ENCODE measurements at places on chromosomes 11 and 22.
A peak's percentile ranks its signal among the peaks of the same experiment; 100 is the strongest.

- peaks cover 63% of the 10 kb centered on the region for H3K4me1 ChIP-seq
- DNase-seq: no peak
- peak overlapping the region; percentile 89 for H3K27ac ChIP-seq
- H3K27me3 ChIP-seq: peaks cover 54% of the 10 kb centered on the region
- no peaks in the 10 kb centered on the region for H3K36me3 ChIP-seq
Observed at GRCh38 chr11:117827521-117828511, 3.3 kb upstream of the FXYD2 start.

GRCh38 chr11:19313140-19313539 lies 72.4 kb upstream of the E2F8 start:
- no peak overlapping the region for H3K27ac ChIP-seq
- no peaks in the 10 kb centered on the region for H3K4me1 ChIP-seq
- peaks cover 22% of the 10 kb centered on the region for H3K27me3 ChIP-seq

GRCh38 chr11:123481640-123482039 lies 51.6 kb downstream of the GRAMD1B start:
- H3K27ac ChIP-seq: no peak overlapping the region
- no peaks in the 10 kb centered on the region for H3K27me3 ChIP-seq
- H3K4me3 ChIP-seq: no peak overlapping the region
- peaks cover 3% of the 10 kb centered on the region for H3K4me1 ChIP-seq
- H3K36me3 ChIP-seq: no peaks in the 10 kb centered on the region
- DNase-seq: no peak

DNA sequence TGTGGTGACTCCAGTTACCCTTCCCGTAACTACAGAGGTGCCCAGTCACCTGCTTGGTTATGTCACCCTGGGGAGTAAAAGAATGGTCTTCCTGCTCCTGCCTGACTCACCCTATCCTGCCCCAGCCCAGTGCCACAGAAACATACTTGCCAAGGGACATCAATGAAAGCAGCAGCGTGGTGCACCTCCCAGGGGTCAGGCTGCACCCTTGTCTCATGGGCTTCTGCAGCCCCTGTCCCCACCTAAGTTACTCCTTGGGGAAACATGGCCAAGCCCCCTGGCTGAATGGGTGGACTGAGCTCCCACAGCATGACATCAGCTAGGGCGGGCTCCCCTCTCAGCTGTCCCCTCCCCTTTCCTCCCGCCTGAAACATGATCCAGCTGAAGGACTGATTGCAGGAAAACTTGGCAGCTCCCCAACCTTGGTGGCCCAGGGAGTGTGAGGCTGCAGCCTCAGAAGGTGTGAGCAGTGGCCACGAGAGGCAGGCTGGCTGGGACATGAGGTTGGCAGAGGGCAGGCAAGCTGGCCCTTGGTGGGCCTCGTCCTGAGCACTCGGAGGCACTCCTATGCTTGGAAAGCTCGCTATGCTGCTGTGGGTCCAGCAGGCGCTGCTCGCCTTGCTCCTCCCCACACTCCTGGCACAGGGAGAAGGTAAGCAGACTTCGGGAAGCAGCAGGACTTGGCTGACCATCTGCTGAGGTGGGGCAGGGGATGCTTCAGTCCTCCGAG lies at the start of gene HTR3A:
TSS of gene HTR3A (plus strand) at position 368 of the 730 bp plus-strand sequence. CDS start at position 586, 218 bp downstream.
- peaks cover 6% of the 10 kb centered on the region for H3K4me1 ChIP-seq
- H3K4me3 ChIP-seq: no peak within 1 kb of the TSS
- peak; percentile 24 for DNase-seq
- peaks cover 58% of the 10 kb centered on the region for H3K27me3 ChIP-seq
- H3K27ac ChIP-seq: no peak within 1 kb of the TSS

GRCh38 chr22:49381595-49382450 lies 445.9 kb downstream of the BRD1 start:
- H3K4me3 ChIP-seq: no peak overlapping the region
- H3K4me1 ChIP-seq: no peaks in the 10 kb centered on the region
- no peak for DNase-seq
- H3K27ac ChIP-seq: no peak overlapping the region

- DNase-seq: peak; percentile 48
- H3K4me3 ChIP-seq: no peak overlapping the region
- no peak overlapping the region for H3K27ac ChIP-seq
- H3K4me1 ChIP-seq: peaks cover 2% of the 10 kb centered on the region
- no peaks in the 10 kb centered on the region for H3K36me3 ChIP-seq
- no peaks in the 10 kb centered on the region for H3K27me3 ChIP-seq
Observed at GRCh38 chr22:32661737-32662586, 139.5 kb upstream of the TIMP3 start.

DNA sequence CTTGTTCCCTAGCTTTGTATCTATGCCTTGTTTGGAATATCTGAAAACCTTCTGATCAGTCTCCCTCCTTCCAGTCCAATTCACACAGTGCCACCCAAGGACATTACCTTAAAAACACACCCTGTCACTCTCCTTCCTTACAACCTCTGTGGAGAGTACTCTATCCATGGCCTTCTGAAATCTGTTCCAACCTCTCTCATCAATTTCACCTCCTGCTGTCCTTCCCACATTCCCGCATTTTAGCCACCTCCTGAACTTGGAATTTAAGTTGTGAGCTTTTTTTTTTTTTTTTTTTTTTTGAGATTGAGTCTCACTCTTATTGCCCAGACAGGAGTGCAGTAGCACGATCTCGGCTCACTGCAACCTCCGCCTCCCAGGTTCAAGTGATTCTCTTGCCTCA lies 824.8 kb downstream of the METTL15 start:
- H3K4me3 ChIP-seq: no peak overlapping the region
- no peak overlapping the region for H3K27ac ChIP-seq
- H3K36me3 ChIP-seq: no peaks in the 10 kb centered on the region
- H3K27me3 ChIP-seq: no peaks in the 10 kb centered on the region
